ENCODE measurements at places on chromosomes 11 and 22.

DNA sequence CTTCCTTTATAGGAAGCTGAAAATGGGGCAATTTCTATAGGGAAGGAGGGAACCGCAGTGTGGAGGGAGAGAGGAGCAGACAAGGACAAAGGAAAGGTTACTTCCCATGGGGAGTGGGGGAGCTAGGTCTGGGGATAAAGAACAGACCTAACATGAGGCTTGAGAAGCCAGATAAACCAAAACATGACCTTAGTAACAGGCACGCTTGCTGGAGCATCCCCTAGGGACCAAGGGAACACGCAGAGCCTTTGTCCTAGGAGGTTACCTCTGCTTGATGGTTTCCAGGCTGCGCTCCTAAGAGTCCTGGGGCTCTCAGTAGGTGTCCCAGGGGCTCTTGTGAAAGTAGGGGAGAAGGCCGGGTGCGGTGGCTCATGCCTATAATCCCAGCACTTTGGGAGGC, 271.4 kb upstream of the NCAM1 start:
- DNase-seq: no peak

DNA sequence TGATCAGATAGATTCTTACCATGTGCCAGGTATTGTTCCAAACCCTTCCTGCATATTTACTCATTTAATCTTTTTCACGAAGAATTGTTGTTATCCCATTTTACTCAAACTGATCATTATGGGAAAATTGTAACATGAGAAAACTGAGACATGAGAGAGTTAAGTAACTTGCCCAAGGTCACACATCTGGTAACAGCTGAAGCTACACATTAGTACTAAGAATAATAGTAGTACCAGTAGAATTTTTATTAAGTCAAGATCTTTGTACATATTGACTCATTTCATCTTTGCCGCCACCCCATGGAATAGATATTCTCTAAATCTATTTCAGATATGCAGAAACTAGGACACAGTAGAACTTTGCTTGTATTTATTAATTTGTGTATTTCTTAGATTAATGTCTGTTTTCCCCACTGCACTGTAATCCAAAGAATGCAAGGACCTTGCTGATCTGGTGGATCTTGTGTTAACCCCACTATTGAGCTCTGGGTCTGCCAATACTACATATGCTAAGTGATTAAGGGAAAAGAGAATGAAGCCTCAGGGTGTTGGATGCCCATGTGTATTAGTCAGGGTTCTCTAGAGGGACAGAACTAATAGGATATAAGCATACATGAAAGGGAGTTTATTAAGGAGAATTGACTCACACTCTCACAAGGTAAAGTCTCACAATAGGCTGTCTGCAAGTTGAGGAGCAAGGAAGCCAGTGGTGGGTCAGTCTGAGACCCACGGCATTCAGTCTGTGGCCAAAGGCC, 72.8 kb downstream of the PARVA start:
- no peak for DNase-seq

DNA sequence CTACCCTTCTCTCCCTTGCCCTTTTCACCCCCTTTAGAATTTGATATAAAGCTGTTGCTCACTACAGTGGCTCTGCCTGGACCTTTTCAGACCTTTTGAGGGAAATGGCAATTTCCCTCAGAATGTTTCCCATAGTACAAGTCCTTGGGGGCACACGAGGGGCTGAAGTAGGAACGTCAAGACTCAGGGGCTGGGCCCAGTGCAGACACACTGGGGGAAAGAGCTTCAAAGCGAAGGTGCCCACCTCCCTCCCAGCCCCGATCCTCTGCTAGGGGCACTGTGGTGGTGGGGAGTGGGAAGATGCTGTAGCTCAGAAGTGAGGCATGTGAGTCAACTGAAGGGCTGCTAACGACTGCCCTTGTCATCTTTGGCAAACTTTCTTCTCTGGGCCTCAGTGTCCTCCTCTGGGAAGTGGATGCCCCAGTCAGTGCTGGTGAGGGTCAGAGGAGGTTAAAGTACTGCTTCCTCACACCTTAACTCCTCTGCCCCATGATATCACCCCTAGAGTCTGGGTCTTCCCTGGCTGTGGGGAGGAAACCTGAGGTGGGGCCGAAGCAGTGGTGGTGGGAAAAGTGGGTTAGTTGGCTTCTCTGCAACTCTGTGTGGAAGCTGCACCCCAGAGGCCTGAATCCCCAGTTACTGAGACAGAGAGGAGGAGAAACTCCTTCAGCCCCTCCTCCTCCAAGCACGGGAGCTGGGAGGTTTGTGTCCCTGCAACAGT, 425.3 kb upstream of the B3GAT1 start:
- DNase-seq: no peak

DNA sequence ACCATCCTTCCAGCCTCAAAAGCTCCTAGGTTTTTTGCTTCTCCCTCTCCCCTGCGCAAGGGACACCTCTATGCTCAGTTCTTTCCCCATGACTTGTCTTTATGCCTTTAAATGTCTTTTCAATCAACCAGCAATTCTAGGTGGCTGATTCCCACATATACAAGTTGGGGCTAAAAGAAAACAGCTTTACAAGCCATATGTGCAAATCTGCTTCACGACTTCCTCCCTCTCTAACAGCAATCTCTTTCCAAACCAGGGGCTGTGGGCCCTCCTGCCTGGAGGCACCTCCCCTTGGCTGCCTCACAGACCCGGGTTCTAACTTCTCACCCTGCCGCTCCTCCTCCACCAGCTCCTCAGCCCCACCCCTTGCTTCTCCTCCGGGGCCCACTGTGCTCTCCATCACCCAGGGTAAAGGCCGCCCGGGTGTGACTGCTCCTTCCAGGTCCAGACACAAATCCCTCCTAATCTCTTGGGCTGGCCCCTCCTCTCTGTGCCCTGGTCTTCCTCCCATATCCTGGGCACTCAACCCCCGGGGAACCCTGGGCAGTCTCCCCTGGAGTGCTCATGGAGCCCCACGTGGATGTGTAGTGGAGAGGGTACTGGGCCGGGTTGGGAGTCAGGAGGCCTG, 14.1 kb downstream of the TMPRSS13 start:
- DNase-seq: no peak

- no peak for DNase-seq
Measured at GRCh38 chr22:18994701-18995326, 58.7 kb upstream of the PRODH start.

DNA sequence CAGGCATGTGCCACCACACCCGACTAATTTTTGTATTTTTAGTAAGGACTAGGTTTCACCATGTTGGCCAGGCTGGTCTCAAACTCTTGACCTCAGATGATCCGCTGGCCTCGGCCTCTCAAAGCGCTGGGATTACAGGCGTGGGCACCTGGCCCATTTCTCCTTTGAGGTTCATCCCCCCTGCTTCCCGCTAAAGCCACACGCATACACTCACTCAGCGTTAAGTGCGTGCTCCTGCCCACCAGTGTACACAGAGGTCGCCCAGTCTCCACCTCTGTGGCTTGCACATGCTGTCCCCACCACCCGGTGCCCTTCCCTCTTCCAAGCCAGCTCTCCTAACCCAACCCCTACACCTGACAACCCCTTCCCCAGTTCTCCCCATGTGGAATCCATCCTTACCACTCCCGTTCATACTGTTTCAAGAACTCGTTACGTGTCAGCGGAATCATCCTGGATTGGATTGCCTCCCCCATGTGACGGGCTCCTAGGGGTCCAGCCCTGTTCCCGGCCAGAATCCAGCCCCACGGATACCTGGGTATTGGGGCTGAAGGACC, 15.7 kb upstream of the CYTH4 start:
- no peak for DNase-seq

- DNase-seq: no peak
Measured at GRCh38 chr11:19323502-19323901, 82.8 kb upstream of the E2F8 start.

GRCh38 chr22:31490496-31490925, 869 bp upstream of the EIF4ENIF1 start:
- peak; percentile 74 for DNase-seq

- DNase-seq: no peak
Measured at GRCh38 chr11:69367211-69367964, 73.4 kb downstream of the MYEOV start.

GRCh38 chr22:46730568-46731245, 7.3 kb downstream of the CERK start:
- DNase-seq: no peak

DNA sequence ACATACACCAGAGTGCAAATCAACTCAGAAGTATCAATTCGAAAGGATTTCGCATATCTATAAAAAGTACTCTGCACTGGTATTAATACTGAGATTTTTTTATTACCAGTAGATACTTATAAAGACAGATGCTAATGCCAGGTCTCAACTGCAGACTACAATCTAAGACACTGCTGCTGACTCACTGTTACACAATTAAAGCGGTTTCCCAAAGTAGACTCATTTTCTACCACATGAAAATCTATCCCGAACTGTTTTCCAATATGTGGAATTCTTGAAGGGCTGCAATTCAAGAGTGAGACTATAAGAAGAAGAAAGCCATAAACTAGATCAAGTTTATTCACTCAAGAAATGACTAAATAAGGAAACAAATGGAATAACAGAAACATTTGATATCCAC, 57.2 kb upstream of the ARHGAP32 start:
- no peak for DNase-seq

GRCh38 chr22:41913842-41914534, 886 bp downstream of the SHISA8 start:
- no peak for DNase-seq

- no peak for DNase-seq
Measured at GRCh38 chr11:61445516-61445915, 15.6 kb downstream of the SDHAF2 start.

GRCh38 chr11:122799406-122800105, 38.7 kb upstream of the CRTAM start:
- no peak for DNase-seq

- no peak for DNase-seq
Measured at GRCh38 chr11:68569357-68569756, 108.8 kb downstream of the PPP6R3 start.

GRCh38 chr11:82814379-82814778, 80.7 kb upstream of the FAM181B start:
- DNase-seq: no peak

DNA sequence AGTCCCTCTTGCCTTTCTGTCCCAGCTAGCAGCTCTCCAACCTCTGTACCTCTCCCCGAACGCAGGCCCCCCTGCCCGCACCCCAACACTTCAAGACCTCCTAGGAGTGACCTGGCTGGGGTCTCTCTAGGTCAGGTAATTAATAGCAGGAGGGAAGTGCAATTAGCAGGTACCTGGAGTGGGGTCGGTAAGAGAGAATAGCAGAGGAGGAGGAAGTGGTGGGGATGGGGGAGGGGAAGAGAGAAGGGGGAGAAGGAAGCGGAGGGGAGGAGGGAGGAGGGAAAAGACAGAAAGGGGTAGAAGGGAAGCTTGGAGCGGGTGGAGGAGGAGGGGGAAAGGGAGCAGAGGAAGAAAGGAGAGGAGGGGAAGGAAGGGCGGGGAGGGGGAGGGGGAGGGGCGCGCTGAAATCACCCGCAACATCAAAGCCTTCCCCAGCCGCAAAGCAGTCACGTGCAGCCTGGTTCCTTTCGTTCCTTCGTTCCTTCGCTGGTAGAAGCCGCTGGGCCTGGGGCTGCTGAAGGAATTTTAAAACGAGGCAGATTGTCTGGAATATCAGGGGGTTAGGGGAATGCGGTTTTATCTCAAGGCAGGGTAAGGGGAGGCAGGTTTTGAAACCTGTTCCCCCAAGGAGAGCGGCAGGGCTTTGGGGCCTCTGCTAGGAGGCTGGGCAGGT, 29.3 kb upstream of the TCF20 start:
- DNase-seq: peak; percentile 32

GRCh38 chr22:45290410-45290936, 5.7 kb downstream of the UPK3A start:
- DNase-seq: no peak

- peak; percentile 38 for DNase-seq
Measured at GRCh38 chr11:122098261-122098980, 17.6 kb downstream of the BLID start.

DNA sequence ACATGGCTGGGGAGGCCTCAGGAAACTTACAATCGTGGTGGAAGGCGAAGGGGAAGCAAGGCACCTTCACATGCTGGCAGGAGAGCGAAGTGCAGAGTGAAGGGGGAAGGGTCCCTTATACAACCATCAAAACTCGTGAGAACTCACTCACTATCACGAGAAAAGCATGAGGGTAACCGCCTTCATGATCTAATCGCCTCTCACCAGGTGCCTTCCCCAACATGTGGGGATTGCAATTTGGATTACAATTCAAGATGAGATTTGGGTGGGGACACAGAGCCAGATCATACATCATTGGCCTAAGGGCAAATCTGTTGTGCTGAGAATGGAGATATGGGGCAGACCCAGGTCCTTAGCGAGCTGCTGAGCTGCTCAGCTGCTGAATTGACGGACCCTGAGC, 13.1 kb downstream of the C1QTNF6 start:
- no peak for DNase-seq

DNA sequence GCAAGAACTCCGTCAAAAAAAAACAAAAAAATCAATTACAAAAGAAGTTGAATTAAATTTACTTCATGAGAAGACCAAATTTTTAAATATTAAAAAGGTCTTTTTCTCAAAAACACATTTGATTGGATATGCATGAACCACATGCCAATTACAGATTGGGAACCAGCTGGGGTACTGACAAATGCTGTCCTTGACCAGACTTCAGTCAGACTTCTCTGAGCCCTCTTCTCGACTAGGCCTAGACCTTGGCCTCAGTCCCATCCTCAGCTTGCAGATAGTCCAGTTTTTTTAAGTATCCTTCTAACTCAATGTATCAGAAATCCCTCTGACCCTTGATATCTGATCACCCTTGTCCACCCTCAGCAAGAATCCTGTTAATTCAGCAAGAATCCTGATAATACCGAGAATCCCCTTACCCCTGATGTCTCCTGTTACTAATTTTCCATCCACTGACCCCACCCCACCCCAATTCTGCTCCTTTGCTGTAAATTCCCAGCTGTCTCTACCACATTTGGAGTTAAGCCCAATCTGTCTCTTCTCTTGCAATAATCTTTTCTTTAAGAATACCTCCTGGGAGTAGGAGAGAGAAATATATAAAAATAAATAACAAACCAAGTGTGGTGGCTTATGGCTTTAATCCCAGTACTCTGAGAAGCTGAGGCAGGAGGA, 30.9 kb downstream of the OR4D9 start:
- no peak for DNase-seq

DNA sequence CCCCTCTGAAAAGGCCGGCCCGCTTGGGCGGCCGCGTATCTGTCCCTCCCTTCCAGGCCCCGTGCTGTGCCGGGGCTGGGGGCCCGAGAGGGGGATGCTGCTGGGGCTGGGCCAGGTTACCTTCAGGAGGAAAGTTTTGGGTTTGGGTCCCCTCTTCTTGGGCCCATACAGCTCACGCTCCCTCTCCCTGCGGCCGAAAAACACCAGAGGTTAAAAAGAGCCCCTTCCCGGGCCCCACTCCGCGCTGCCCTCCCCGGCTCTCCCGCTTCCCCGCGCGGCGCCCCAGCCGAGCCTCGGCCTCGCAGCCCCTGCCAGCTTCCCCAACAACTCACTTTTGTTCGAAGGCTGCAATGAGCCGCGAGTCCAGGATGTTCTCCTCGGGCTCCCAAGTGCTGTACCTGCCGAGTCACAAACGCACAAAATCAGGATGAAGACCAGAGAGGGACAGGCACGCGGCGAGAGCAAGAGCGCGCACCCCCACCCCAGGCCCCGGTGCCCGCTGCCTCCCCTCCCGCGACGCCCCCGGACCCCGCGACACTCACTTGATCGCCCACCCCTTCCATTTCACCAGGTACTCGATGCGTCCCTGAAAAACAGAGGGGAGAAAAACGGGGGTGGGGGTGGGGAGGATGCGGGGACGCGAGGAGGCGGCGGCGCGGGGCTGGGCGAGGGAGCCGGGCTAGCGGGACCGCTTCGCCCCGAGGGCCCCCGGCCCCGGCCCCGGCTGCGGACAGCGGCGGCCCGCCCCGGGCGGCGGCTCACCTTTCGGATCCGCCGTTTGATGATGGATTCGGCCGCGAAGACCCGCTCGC, 450 bp downstream of the CBX6 start:
- DNase-seq: no peak

Measured in skin of body (tissue), 3 donors.